Lower lobe of right lung (tissue), 2 donors: ENCODE measurements at places on chromosomes 7 and 10.

DNA sequence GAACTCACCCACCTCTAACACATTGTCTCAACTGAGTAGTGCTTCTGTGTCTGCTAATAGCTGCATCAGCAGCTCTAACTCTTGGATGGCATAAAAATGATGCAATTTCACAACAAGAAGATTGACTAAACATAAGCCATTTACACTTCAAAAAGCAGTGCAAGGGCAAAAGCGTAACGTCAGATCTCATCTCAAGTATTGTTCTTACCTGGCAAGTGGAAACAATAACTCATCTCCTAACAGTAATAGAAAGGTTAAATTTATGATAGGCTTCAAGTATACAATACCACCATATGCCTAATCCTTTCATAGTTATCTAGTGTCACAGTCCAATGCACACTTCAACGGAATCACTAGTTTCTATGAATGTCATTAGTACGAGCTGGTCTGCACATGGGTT, 14.8 kb downstream of the TPK1 start:
- no peak for DNase-seq

DNA sequence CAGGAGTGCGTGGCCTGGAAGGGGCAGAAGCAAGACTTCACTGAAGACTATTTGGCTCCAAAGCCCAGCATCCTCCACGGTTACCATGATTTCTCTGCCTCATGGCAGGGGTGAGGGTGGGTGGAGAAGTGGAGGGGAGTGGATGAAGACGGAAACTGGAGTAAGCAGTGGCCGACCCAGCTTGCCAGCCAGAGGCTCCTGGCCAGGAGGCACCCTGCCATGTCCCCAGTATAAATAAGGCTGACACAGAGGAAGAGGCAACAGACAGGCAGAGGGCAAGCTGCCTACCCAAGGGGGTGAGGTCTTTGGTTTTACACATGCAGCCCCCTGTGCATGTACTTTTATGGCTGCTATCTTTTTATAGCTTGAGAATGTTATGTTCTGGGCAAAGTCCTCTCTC, 102.6 kb upstream of the TBX20 start:
- no peak for DNase-seq

GRCh38 chr7:112386619-112387018, 63.6 kb upstream of the IFRD1 start:
- no peak for DNase-seq

GRCh38 chr10:14508725-14509124, 178.0 kb upstream of the FRMD4A start:
- no peak for DNase-seq
